ENCODE measurements at places on chromosomes 7 and 10.

GRCh38 chr7:135714534-135715009, 13.4 kb downstream of the SLC13A4 start:
- DNase-seq: no peak

GRCh38 chr10:10589540-10590303, 427.9 kb upstream of the CELF2 start:
- no peak for DNase-seq

GRCh38 chr7:4138866-4139265, 543.2 kb upstream of the FOXK1 start:
- DNase-seq: no peak

DNA sequence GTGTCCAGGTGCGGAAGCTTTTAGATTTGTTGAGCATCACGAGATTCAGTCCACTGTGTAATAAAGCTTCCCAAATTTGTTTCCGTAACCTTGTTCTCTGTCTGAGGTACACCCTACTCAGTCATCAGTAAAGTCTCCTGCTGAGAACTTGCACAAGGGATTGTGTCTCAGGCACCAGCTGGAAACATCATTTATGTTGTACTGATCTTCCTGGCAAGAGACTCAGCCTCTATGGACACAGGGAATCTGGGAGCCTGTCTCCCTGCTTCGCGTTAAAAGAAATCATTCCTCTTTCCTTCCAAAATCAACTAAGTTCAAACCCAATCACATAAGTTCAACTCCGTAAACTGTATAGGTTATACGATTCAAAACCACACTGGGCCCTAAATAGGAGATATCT, 336.8 kb downstream of the GPR37 start:
- DNase-seq: no peak
